Renal cortex interstitium (tissue), 15 donors: ENCODE measurements at places on chromosomes 3 and 15.

DNA sequence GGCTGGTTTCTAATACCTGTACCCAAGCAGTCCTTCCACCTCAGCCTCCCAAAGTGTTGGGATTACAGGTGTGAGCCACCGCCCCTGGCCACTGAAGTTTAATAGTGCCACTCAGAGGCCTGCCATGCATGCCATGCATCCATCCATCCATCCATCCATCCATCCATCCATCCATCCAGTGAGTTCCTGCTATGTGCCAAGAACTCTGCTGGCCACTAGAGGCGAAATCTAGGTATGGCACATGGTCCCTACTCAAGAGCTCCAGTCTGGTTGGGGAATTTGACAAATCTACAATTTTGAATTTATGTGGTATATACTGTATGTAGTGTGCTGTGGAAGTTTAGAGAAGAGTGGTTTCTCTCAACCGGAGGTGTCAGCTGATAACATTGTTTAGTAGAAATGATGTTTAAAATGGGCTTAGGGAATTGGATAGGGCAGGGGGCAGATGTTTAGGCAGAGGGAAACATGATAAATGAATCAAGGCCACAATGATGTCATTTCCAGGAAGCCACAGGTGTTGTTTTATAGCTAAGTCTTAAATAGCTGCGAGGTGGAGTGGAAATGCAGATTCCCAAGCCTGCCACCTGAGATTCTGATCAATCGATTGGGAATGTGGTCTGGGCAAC, 384.4 kb upstream of the C2CD4B start:
- no peak for DNase-seq

- DNase-seq = no peak
Measured at GRCh38 chr15:100686725-100687473, 84.5 kb downstream of the ASB7 start.

GRCh38 chr15:96285305-96285704, 45.2 kb upstream of the NR2F2 start:
- no peak for DNase-seq

- DNase-seq = no peak
Measured at GRCh38 chr15:85276921-85277320, 103.5 kb upstream of the AKAP13 start.

DNA sequence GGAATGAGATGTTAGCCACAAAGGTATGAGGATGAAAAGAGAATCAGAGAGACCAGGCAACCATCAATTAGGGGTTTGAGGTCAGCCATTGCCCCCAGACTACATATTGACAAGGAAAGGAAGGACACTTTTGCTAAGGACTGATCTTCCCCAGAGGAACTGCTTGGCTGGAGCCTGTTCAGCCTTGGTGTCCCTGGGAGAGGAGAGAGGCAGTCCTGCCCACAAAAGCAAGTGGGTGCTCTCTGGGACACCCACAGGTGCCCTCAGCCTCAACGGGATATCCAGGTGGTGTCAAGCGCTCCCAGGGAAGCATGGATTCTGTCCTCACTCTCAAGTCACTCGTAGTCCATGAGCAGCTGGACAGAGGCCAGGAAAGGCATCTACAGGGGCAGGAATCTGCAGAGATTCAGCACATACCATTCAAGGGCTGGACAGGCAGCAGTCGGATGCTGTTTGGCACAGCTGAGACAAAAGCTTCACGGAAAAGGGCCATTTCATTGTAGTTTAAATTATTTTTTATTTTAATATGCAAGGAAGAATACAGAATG, 166.2 kb downstream of the UACA start:
- no peak for DNase-seq

- no peak for DNase-seq
Measured at GRCh38 chr15:60830479-60830878, 351.5 kb upstream of the ICE2 start.

- DNase-seq = no peak
Measured at GRCh38 chr3:46667061-46667621, 26.3 kb downstream of the ALS2CL start.

GRCh38 chr15:77504306-77504705, 83.6 kb downstream of the HMG20A start:
- no peak for DNase-seq

GRCh38 chr3:31290046-31290445, 242.7 kb upstream of the STT3B start:
- no peak for DNase-seq

- DNase-seq = no peak
Measured at GRCh38 chr15:35443376-35443775, 102.6 kb downstream of the DPH6 start.

DNA sequence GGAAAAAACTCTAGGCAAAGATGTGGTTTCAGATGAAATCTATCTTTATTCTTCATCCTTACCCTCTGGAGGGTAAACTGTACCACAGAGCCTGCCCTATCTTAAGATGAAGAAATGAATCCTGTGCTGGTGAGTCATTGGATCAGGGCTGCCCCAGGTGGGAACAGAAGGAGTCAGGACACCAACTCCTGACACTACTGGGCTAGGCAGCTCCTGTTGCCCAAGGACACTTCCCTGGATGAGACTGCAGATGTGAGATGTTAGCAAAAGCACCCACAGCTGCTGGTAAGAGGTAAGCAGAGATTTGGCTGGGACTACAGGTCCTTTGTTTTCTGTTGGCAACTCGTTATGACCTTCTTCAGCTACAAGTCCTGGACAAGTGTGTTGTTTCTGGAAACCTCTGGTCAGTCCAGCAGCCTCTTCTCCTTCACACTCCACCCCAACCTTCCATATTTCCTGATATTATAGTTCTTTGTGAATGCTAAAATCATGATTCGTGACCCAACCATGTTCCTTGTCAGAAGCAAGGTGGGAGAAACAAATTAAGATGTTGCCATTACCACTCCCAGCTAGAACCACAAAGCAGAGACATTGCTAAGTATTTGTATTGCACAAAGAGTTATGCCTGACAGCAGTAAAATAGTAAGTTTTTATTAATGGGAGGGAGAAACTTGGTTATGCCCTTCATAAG, 104.2 kb upstream of the TGFBR2 start:
- no peak for DNase-seq

DNA sequence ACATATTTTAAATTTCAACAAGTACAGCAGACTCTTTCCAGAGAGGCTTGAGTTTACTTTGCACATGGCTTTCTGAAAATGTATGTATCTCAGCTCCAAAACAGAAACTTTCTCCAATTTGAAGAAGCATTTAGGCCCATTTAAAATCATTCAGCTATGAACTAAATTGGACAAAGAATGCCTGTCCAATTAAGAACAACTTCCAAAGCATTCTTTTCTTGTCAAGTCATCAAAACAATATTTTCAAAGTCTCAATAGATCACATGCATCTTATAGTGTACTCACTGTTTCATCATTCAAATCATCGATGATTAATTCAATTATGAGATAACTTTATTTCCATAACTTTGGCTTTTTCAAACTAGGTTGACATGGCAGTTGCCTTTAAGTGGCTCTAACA, 95.2 kb downstream of the KBTBD8 start:
- no peak for DNase-seq

DNA sequence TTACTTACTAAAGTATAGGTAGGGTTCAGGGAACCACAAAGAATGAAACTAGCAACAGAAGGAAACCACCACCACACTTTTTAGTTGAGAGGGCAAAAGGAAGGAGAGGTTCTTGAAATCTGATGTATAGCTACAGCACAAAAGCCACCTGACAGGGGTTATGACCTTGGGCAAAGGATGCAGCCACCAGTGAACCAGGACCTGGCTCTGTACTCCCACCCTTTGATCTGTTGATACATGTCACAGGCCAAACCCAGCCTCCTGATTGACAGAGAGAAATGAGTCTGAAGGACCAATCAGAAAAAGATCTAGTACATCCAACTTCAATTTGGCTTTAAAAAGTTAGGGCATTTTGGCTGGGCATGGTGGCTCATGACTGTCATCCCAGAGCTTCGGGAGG, 20.0 kb upstream of the BLM start:
- no peak for DNase-seq
